ENCODE measurements at places on chromosomes 7 and 10.

DNA sequence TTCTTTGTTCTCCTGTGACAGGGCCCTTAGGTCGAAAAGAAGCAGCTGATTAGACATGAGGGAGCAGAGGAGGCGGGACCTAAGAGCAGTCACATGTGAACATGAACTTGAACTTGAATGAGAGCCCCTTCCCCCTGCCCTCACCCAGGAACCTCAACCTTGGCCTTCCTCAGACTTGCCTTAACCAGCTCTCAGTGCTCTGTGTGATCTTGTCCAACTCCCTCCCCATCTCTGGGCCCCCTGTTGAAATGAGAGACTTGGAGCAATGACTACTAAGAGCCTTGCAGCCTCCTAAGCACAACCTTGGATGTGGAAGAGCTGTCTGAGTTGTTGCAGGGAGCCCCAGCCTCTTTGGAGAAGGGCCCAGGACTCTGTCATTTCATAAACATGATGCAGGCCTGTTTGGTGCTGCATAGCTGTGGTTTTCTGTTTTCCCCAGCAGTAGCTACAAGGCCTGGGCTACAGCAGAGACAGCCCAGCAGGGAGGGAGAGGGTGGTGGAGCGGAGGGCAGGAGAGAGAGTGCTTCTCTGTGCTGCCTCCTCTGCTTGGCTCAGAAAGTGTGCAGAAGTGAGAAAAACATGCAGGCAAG, 123.9 kb upstream of the ZMIZ1 start:
- DNase-seq = no peak

DNA sequence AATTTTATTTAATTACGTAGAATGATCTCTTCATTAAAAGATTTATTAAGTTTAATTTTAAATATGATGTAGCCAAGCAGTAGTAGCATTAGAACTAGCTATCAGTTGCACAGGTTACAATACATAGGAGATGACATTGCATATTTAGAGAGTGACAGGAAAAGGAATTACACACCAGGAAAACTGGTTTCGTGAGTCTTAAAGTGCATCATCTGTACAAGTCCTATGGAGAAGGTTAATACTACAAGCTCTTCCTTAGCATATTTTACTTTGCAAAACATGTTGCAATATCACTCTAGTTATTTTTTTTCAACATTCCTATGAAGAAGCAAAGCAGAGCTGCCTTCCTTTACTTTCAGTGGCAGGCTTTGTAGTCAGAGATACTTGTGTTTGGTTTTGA, 20.2 kb upstream of the SEM1 start:
- no peak for DNase-seq

DNA sequence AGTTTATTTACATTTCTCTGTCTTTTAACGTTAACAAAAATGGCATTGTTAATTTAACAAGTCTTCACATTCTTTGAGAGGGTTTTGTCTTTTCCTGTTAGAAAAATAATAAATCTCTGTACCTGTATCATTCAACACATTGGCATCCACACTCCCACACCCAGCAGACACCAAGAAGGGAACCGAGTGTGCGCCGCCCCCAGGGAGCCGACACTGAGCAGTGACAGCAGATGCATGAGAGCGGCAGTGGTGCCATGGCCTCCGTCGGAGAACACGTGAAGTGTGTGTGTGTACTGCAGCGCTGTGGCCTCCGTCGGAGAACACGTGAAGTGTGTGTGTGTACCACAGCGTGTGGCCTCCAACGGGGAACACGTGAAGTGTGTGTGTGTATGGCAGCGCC, 63.3 kb downstream of the DYNC2I1 start:
- no peak for DNase-seq

- DNase-seq = no peak
These were observed 468.9 kb downstream of the DNAJB6 start for GRCh38 chr7:157805713-157806112.

- no peak for DNase-seq
These were observed 276.5 kb downstream of the PTPRN2 start for GRCh38 chr7:158310924-158311666.
